ENCODE measurements at places on chromosomes 16 and 17.

DNA sequence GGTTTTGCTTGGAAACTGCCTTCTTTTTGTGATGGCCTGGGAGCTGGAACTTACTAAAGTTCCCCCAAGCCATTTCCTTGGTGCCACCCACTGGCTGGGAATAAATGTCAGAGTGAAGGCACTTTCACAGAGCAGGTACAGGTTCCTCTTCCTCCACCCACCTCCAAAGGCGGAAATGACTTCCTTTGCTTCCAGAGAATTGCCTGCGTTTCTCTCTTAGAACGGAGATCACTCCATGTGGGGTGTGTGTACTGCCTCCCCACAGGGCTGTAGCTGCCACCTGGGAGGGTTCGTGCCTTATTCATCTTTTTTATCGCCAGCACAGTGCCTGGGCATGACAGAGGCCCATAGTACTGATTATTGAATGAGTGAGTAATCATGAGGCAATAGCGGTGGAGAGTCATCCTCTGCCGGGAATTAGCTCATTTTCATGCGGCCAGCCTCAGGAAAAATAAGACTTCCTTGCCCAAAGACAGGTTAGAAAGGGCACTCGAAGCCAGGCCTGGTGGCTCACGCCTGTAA, 32.2 kb upstream of the HAS3 start:
- DNase-seq: no peak

DNA sequence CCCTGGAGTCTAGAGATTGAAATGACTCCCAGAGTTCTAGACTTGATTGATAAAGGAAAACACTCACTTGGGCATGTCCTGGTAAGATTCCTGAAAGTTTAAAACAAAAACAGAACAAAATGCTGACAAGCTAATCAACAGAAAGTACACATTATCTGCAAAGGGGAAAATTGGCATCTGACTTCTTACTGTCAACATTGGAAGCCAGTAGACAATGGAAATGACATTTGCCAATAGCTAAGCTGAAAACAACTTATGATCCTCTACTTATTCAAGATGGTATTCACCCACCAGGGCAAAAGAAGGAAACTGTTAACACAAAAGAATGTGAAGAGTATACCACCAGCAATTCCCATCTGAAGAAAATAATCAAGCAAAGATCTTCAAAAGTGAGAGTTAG, 36.8 kb upstream of the CDYL2 start:
- no peak for DNase-seq

GRCh38 chr17:74756891-74757290, 8.5 kb downstream of the NHERF1 start:
- DNase-seq: no peak

GRCh38 chr16:77211880-77212740, 12.9 kb downstream of the SYCE1L start:
- DNase-seq: peak; percentile 57

DNA sequence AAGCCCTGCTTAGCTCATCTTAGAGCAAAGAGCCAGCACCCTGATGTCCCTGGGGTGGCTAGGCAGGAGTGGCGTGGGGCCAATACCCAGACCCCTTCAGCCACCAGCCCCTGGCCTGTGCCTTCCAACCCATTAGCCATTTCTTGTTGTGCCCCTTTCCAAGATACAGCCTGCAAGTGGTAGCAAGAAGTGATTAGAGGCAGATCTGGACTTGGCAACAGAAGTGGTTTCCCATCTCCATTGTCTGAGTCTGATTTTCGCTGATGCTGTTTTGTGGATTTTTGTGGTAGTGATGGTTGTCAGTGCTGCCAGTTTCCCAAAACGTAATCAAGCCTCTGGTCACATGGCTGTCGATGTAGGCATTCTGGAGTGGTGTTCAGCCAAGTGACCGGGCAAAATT, 25.7 kb downstream of the PLCD3 start:
- no peak for DNase-seq

GRCh38 chr16:30609002-30609925, 925 bp downstream of the ZNF689 start:
- no peak for DNase-seq

- DNase-seq: no peak
Measured at GRCh38 chr16:3980253-3981111, 100.0 kb upstream of the CREBBP start.

DNA sequence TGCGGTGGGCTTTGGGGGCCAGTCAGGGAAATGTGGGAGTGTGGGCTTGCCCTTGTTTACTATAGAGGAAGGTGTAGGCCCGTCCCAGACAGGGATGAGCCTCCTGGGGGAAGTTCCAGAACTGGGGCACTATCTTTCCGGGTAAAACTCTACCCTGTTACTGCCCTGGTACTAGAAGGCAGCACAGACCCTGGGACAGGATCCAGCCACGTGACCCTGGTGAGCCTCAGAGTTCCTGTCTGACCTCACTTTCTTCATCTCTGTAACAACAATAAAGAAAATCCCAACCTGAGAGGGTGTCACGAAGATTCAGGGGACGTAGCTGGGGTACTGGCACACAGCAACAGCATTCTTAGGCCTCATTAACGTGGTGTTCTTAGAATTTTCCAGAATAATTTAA, 239.6 kb upstream of the FOXF1 start:
- DNase-seq: no peak

- no peak for DNase-seq
Measured at GRCh38 chr17:67635681-67636080, 82.1 kb upstream of the NOL11 start.

DNA sequence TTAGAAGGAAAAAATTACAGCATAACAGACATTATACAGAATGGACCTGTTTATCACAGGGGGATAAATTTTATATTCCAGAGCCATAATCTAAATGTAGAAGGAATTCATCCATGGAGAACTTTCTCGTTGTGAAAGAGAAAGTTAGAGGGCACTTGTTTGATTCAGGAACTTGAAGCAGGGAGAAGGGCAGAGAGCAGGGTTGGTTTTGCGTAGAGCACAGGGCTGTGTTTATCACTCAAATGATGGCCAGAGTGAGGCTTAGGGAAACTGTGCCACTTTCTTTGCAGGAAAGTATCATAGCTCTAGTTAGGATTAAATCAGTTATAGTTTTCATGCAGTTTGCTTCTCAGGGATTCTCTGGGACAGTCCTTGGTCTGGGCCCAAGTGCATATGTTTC, 29.1 kb upstream of the MED13 start:
- no peak for DNase-seq
